ENCODE measurements at places on chromosomes 1 and 21.

DNA sequence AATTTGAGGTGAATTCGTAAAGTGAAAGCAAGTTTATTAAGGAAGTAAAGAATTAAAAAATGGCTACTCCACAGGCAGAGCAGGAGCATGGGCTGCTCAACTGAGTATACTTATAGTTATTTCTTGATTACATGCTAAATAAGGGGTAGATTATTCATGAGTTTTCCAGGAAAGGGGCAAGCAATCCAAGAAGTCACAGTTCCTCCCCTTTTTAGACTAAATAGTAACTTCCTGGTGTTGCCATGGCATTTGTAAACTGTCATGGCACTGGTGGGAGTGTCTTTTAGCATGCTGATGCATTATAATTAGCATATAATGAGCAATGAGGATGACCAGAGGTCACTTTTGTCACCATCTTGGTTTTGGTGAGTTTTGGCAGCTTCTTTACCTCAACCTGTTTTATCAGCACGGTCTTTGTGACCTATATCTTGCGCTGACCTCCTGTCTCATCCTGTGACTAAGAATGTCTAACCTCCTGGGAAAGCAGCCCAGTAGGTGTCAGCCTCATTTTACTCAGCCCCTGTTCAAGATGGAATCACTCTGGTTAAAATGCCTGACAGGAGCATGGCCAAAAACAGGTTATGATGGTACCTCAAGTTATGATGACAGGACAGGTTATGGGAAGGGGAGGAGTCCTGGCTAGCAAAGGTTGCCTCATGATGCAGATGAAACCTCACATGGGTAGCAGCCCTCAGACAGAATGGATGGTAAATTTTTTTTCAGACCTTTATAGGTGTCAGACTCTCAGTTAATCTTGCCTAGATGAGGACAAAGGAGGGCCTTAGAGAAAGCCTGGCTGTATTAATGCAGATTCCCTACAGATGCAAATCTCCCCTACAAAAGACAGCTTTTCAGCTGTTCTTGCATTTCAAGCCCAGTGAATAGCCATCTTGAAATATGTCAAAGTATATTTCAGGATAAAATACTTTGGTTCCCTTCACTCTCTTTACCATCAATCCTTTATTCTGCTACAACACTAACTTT, 49.7 kb downstream of the SIPA1L2 start:
- peak; percentile 26 for DNase-seq

GRCh38 chr1:111843177-111843576, 87.5 kb downstream of the DDX20 start:
- DNase-seq: no peak

- no peak for DNase-seq
Observed at GRCh38 chr1:59767119-59767518, 47.6 kb upstream of the HOOK1 start.

DNA sequence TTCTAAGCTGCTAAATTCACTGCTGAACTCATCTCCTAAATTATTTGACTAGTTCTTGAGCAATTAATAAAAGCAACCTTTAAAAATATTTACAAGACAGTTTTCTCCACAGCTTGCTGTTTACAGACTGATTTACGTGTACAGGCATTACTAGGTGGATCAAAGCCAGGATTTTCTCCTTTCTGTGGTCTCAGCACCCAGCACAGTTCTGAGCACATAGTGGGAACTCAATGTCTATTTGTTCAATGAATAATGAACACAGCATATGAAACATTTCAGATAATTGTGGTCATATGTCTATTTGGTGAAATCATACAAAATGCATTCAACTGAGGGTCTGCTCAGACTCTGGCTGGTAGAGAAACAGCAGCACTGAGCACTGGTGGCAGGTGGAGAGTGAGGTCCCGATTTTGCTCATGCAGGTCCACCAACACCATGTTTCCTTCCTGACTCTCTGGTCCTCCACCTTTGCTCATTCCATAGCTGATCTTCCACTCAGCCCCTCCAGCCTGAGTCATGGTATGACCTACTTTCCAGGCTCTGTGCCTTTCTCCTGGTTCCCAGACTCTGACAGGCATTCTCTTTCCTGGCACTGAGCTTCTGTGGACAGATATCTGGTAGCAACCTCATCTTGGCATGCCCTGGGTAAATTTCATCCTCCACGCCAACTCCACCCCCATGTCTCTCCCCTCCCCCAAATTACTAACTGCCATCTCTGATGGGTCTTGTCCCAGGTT, 311.3 kb downstream of the TGFB2 start:
- no peak for DNase-seq

DNA sequence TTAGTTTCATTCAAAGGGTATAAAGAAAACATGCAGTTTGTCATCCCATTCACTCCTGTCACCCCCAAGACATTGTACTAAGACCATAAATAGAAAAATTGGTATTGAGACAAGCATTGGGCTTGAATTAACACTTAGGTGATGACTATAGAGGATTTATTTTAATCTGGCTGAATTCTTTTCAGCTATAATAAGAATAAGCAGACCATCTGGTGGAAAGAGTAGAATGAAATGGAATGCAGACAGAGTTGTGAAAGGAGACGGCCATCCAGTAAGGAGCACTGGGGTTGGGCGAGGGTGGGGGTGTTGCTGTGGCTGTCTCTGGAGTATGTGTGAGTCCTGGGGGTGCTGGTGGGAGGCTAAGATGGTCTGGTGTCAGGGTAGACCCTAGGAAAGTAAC, 125.0 kb upstream of the IVNS1ABP start:
- no peak for DNase-seq

- no peak for DNase-seq
Observed at GRCh38 chr1:107649023-107649422, 316.0 kb downstream of the VAV3 start.

DNA sequence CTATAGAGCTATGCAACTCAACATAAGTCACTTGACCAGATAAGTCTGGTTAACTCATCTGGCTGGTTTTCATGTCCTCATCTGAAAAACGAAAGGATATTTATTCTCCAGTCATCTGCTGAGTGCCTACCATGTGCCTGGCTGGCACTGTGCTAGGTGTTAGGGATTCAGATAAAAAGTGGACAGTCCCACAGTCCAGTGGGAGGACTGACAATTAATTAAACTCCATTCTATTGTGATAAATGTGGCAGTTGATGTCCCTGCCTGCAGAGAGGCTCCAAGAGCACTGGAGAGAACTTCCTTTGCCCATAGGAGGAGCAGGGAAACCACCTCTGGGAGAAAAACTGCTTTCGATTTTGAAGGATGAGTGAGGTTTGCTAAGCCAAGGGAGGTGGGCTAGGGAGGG, 5.4 kb downstream of the NUAK2 start:
- no peak for DNase-seq

- DNase-seq: no peak
Observed at GRCh38 chr1:159000070-159000409, 9.7 kb upstream of the IFI16 start.

DNA sequence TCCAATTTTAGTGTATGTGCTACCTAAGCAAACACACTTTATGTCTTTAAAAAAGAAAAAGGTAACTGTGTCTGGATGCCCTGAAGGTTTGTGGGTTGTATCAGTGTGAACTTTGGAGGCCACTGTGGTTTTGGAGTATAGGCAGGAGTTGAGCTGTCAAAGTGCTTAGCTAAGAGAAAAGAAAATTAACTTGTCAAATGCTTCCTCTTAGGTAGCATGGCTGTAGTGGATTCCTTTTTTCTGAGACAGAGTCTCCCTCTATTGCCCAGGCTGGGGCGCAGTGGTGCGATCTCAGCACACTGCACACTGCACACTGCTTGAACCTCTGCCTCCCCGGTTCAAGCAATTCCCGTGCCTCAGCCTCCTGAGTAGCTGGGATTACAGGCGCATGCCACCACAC, 11.2 kb upstream of the SLC41A1 start:
- no peak for DNase-seq

- DNase-seq: no peak
Observed at GRCh38 chr1:153431427-153431826, 15.1 kb downstream of the S100A7A start.

DNA sequence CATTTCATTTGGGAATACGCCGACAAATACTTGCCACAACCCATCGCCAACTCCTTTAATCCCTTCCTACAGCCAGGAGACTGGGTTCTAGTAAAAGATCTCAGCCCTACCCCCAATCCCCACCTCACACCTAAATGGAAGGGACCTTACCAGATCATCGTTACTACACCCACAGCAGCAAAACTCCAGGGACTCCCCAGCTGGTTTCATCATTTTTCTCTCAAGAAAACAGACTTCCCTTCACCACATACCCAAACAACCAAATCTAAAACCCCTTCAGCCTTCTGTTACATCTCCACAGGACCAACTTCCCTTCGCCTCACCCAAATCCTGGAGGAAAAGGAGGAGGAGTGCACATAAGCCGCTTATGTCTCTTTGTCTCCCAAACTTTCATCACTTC, 23.7 kb upstream of the SLC2A5 start:
- no peak for DNase-seq

- DNase-seq: no peak
Observed at GRCh38 chr1:224168859-224169380, 14.1 kb upstream of the DEGS1 start.

DNA sequence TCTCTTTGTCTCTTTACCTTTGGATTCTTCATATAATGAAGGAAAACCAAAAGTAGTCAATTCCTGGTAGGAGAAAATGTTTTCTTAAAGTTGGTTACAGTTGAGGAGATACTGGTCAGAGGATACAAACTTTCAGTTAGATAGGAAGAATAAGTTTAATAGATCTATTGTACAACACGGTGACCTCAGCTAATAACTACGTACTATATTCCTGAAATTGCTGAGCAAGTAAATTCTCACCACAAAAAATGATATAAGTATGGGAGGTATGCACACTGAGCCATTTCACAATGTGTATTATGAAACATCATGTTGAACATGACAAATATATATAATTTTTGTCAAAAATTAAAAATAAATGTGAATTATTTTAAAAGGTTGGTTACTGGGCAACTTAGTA, 20.4 kb downstream of the SSX2IP start:
- no peak for DNase-seq

GRCh38 chr21:32184485-32184884, 94.4 kb downstream of the MIS18A start:
- no peak for DNase-seq

All from activated naive CD4-positive, alpha-beta T cell treated with anti-CD3 and anti-CD28 coated beads, Interleukin-2, amount 50 U/mL, for 72 hours (primary cell).